ENCODE measurements at places on chromosomes 13 and 19.

DNA sequence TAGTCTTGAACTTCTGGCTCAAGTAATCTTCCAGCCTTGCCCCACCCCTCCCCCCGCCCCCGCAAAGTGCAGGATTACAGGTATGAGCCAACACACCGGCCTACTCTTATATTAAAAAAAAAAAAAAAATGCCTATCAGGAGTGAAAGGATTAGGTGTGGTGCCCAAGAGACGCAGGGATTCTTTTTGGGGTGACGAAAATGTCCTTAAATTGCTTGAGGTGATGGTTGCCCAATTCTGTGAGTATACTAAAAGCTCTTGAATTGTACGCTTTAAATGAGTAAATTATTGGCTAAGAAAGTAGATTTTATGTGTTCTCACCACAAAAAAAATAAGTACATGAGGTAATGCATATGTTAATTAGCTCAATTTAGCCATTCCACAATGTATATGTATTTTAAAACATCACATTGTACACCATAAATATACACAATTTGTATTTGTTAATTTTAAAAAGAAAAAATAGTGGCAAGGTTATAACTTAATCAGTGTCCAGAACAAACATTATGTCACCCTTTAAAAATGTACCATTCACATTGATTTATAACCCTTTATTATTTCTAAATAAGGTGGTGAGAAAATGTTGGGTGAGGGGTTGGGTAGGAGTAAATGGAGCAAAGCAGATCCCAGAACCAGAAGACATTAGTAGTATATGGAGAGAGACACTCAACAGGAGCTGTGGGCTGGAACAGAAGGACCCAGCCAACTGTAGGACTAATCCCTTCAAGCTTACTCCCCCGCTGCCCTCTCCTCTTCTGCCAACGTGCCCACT lies 3.9 kb downstream of the IGSF23 start:
- no peak for DNase-seq

GRCh38 chr19:7211191-7211951 lies 82.8 kb downstream of the INSR start:
- no peak for DNase-seq

- no peak for DNase-seq
These were observed 2428.4 kb upstream of the PCDH20 start for GRCh38 chr13:63843766-63844699.

DNA sequence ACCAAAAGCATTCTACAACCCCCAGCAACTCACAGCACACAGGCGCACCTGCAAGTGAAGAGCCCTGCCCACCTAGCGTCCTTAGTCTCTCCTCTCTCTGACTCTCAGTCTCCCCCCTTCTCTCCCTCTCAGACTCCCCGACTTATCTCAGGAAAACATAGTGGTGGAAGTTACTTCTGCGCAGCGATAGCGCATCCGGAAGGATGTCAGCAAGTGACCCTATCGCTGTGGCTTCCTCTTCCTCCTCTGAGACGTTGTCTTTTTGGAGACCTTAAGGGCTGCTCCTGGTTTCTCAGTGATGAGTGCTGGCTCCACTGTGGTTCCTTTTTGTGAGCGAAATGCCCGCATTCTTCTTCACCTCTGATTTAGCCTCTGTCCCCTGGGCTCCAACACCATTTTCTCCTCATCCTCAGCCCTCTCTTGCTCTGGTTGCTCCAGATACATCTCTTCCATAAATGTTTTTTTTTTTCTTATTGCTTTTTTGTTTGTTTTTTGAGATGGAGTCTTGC lies 1.4 kb upstream of the YIF1B start:
- no peak for DNase-seq

DNA sequence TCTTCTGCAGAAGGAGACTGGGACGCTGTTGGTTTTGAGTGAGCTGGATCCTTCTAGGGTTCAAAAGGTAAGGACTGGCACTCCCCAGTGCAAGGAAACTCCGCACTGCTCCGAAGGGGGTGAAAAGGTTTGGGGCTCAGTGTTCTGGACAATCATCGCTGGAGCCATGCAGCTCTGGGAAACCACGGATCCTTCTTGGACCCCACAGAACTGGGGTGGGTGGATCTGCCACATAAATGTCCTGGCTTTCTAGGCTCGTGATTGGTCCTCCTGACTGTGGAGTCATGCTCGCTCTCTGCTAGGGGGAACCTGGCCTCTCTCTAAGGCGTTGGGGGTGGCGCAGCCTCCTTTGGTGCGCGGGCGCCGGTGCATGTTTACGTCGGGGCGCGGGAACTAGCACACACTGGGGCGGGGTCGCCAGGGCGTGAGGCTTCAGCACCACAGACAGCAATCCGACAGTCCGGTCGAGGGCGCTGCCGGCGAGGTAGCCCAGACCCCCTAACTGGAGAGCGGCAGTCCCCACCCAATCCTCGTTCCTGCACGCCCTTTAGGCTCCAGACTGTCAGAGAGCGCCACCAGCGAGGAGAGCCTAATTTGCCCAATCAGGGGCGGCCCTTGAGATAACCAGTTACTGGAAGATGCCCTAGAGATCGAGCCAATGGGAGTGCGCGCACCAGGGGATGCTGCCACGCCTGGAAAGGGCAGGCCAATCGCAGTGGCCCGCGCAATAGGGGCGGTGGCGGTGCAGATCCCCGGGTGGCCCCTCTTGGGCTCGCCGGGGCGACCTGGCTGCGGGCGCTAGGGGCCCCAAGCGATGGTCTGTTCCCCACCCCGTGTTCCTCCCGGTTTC lies 913 bp upstream of the ELAVL3 start:
- peak; percentile 95 for DNase-seq

GRCh38 chr19:58582985-58583384 lies 9.8 kb upstream of the MZF1 start:
- DNase-seq, result no peak

GRCh38 chr13:62625214-62625881 lies 1209.7 kb upstream of the PCDH20 start:
- DNase-seq, result no peak

Data from NCI-H2081 (cell line).